ENCODE measurements at places on chromosomes 2 and 18.

DNA sequence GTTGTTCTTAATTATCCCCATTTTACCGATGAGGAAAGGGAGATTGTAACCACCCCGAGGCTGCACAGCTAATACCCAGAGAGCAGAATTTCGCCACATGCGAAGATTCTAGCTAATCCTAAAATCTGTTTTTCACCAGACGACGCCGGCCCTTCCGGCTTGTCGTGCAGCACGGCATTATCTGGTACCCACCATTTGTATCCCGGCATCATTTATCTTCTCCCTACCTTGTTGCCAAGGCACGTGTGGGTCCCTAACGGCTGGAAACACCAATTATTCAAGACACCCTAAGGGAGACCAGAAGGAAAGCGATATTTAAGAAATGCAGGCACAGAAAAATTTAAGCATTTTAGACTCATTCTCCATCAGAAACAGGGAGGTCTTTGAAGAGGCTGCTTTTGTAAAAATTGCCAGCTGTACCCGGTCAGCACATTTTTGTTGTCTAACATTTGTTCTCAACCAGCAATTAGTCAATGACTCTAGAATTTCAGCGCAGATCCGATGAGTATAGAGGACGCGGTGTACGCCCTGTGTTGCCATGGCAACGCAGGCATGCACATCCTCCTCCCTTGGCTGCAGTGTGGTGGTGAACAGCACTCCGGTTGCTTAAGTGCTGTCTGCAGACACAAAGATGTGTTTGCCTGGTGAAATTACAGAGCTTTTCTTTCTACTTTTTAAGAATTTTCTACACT, 111.6 kb downstream of the AGAP1 start:
- DNase-seq: no peak

GRCh38 chr2:205372141-205372540, 310.2 kb upstream of the NRP2 start:
- no peak for DNase-seq

- DNase-seq: no peak
Observed at GRCh38 chr18:63102941-63103744, 216.4 kb downstream of the BCL2 start.

- DNase-seq: no peak
Observed at GRCh38 chr2:119323459-119323858, 43.2 kb downstream of the C2orf76 start.

- no peak for DNase-seq
Observed at GRCh38 chr2:62461707-62462106, 44.3 kb downstream of the TMEM17 start.

DNA sequence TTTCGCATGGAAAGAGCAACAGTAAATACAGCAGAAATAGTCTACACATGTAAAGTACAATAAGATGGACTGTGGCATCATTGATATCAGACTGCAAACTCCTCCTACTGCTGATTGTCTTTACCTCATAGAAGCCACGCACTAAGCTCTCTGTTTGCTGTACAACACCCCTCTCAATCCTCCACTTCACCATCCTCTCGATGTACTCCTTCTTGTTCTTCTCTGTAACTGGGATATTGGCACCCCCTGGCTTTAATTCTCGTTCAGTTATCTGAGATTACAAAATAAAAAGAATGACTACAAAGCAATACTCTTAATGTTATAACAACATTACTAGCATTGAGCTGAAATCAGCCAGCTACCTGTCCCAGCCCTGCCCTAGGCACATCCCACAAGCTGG, 49.3 kb upstream of the STK17B start:
- DNase-seq: no peak

DNA sequence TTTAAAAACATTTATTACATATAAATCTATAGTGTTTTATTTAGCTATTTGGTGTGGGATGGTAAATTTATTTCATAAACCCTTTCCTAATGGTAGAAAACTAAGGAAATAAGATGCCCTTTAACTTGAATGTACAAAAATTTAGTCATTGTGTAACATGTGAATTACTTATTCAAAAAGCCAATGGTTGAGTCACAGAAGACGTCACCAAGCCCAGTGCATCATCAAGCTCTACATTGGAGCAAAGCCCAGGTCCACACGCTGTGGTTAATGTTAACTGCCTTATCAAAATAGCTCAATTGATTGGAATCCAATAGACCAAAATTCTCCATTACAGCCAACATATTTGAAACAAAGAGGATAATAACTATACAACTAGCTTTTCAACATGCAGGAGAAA, 145.5 kb upstream of the LYPD1 start:
- no peak for DNase-seq

DNA sequence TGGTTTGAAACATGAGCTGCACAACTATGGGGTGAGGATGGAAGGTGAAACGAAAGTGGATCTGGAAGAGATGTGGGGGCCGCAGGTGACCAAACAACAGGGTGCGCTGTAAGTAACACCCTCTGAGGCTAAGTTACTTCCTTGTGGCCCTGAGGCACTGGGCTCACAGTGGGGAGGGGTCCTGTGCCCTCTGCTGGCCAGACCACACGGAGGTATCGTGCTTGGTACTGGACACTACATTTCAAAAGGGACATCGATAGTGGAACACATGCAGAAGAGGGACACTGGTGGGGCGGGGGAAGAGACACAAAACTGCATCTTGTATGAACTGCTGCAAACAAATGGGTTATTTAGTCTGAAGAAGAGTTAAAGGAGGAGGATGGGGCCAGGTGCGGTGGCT, 110.6 kb downstream of the CLIP4 start:
- no peak for DNase-seq

- DNase-seq: no peak
Observed at GRCh38 chr2:159145745-159146354, 140.7 kb downstream of the WDSUB1 start.

DNA sequence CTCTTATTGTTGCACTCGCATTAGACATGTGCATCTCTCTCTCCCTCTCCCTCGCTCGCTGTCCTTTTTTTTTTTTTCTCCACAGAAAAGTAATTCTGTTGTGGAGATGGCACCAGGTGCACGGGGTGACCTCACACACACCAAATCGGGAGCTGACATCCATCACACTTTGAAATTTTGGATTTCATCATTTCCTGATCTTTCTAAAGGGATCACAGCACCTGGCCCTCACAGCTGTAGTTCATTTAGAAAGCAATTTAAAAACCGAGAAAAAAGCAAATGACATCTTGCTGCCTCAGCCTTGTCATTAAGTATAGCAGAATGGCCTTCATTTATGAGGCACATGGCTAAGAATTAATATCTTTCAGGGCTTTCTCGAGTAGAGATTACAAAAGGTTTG, 717.2 kb downstream of the RNF144A start:
- DNase-seq: no peak

- no peak for DNase-seq
Observed at GRCh38 chr18:57585421-57585820, 1.1 kb downstream of the FECH start.

DNA sequence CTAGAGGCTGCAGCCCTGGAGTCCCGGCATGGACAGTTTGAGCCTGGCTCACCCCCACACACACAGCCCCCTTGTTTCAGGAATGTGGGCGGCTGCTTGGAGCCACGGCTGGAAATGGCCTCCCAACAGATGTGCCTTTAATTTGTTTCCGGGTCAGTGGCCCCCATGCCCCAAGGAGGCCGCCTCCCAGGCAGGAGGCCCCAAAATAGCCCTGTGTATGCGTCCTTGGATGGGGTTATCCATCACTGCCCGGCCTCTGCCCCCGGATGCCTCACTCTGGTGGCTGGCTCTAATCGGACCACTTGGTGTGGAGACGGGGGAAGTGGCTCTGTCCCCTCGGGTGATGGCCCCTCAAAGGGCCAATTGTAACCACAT, 151.9 kb upstream of the MYCN start:
- DNase-seq: no peak

DNA sequence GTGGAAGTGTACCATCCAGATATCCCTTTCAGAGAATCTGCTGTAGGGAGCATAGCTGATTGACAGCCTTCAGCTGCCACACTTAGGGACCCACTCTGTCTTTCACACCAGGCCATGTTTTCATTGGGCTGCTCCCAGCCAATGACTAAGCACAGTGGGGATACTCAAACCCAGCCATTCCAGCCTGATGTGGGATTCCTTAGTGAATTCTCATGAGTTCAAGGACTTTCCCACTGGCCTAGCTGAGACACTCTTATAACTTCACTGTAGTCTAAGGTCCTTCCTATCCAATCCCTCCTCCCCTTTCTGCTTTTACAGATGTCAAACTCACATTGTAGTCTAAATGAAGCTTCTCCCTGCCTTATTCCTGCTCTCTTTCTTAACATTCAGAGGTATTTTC, 201.2 kb downstream of the PIK3C3 start:
- no peak for DNase-seq

DNA sequence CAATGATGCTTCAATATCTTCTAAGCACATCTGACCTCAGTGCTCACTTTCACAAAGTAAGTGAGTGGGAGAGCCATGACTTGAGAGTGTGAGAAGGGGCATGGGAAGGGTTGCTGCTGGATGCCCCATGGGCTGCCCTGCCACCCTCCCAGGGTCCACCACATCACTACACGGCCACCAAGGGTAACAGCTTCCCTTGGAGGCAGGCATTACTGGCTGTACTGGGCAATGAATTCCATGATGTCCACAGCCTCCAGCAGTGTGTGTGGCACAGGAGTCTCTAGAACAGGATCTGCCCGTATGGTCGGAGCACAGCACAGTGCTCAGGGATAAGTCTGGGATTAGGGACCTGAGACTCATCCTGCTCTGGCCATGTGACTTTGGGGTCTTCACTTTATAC, 481.0 kb upstream of the MYT1L start:
- no peak for DNase-seq

DNA sequence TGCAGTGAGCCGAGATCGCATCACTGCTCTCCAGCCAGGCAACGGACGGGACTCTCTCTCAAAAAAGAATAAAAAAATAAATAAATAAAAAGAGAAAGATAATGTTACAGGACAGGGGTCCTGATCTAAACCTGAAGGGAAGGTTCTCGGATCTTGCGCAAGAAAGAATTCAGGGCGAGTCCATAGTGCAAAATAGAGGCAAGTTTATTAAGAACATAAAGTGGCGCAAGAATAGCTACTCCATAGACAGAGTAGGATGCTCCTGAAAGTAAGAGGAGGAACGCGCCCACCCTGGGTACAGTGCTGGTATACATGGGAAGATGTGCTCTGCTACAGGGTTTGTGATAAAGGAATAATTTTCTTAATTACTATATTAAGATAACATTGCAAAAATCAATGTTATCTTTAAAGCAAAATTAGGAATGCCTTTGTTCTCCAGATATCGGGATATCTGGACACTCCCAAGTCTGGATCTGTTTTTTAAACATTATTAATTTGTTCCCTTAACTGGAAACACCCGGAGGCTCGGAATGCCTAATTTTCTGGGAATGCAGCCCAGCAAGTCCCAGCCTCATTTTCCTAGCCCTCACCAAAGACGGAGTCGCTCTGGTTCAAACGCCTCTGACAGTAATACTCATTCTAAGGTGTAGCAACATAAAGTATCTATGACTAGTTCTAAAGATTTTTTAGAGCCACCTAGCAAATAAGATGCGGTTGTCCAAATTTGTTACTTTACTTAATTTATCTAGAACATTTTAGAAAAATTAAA, 38.8 kb downstream of the ACSL3 start:
- no peak for DNase-seq

GRCh38 chr2:17756668-17757067, 2.7 kb downstream of the GEN1 start:
- no peak for DNase-seq

GRCh38 chr2:186503827-186504606, 18.0 kb downstream of the ZC3H15 start:
- DNase-seq: no peak

- DNase-seq: no peak
Observed at GRCh38 chr2:207983641-207984042, 41.7 kb downstream of the PLEKHM3 start.

GRCh38 chr2:197205585-197206215, 104.9 kb downstream of the ANKRD44 start:
- peak; percentile 42 for DNase-seq

GRCh38 chr2:12818416-12819102, 101.8 kb downstream of the TRIB2 start:
- DNase-seq: no peak

- DNase-seq: no peak
Observed at GRCh38 chr2:16581241-16581640, 84.4 kb downstream of the CYRIA start.

GRCh38 chr2:177314194-177314593, 49.7 kb upstream of the NFE2L2 start:
- DNase-seq: no peak

- no peak for DNase-seq
Observed at GRCh38 chr2:196538646-196539045, 100.9 kb upstream of the CCDC150 start.

GRCh38 chr2:75324141-75324540, 124.8 kb upstream of the TACR1 start:
- no peak for DNase-seq

DNA sequence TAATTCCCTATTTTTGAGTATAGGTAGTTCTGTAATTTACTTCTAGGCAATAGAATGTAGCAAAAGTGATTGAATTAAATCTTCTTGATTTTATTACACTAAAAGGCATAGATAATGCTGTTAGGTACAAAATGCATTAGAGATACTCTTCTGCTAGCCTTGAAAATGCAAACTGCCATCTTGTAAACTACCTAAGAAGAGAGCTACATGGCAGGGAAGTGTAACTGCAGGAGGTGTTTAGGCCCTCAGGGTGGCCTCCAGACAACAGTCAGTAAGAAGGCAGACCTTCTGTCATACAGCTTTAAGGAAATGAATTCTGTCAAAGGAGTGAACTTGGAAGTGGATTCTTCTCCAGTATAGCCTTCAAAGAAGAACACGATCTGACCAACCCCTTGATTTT, 1396.8 kb upstream of the SLC39A10 start:
- no peak for DNase-seq

GRCh38 chr2:43745457-43745856, 28.4 kb upstream of the DYNC2LI1 start:
- no peak for DNase-seq

- no peak for DNase-seq
Observed at GRCh38 chr2:158232476-158232875, 130.8 kb downstream of the UPP2 start.

DNA sequence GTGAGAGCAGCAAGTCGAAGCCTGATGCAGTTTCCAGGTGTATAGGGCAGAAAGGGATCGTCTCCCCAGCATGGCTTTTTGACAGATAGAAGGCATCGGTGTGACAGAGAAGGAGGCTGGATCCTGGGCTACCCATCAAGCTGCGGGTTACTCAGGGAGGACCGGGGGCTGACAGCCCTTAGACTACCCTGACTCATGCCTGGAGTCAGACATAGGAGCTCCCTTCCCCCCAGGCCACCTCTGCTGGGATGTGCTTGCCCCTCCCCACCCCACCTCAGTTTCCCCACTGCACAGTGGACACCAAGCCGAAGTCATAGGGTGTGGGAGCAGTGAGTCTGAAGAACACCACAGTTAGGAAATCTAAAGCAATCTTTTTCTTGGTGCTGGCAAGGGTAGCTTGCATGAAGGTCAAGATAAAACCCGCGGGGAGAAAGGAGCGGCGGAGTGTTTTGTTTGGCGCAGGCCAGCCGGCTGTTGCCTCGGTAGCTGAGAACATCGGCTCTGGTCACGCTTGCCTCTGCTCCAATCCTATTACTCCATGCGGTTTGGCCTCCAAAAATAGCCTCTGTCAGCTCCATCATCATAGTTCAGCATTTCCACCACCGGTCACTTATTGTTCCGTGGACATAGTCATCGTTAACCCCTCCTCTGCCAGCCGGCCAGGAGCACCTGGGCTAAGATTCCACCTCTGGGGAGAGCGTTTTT, 169.2 kb upstream of the GLI2 start:
- DNase-seq: no peak
